ENCODE measurements at places on chromosomes 3 and 15. TPM values are rescaled to one million over a fixed set of nuclear protein-coding genes. Genes with fewer than 3 reads are reported as not detected.

The PLA2G4F gene
- not detected for total RNA-seq

The FBXL2 gene
- total RNA-seq: 5.4 TPM

The PRSS50 gene
- total RNA-seq: not detected

The WDR76 gene
- 13.2 TPM for total RNA-seq

The SH2D7 gene
- total RNA-seq: not detected

The CCK gene
- 0.94 TPM for total RNA-seq

The ALPK3 gene
- total RNA-seq: 0.11 TPM

The PPP1R14D gene
- total RNA-seq: 0.28 TPM

The CD200 gene
- total RNA-seq: not detected

The SLC51B gene
- 12.4 TPM for total RNA-seq

The CHRNA5 gene
- total RNA-seq: 38.2 TPM

The USP3 gene
- 45.0 TPM for total RNA-seq

The AQP9 gene
- not detected for total RNA-seq

The TMC3 gene
- total RNA-seq: not detected

The SUMF1 gene
- 20.6 TPM for total RNA-seq

The ANKRD34C gene
- total RNA-seq: not detected

The RBPMS2 gene
- total RNA-seq: 9.5 TPM

The GAP43 gene
- total RNA-seq: not detected

The SRGAP3 gene
- 0.77 TPM for total RNA-seq

The CD80 gene
- total RNA-seq: not detected

The LARP6 gene
- total RNA-seq: 66.0 TPM

The LDHAL6B gene
- not detected for total RNA-seq

The C3orf18 gene
- 2.3 TPM for total RNA-seq

The STAB1 gene
- total RNA-seq: not detected

The UQCC5 gene
- 43.3 TPM for total RNA-seq

The ST6GAL1 gene
- total RNA-seq: 2.1 TPM

The CNTN6 gene
- not detected for total RNA-seq

The CNTN3 gene
- total RNA-seq: not detected

The SIDT1 gene
- 0.96 TPM for total RNA-seq

The HYAL2 gene
- 25.0 TPM for total RNA-seq

The ACOX2 gene
- total RNA-seq: 11.1 TPM

The ASB14 gene
- total RNA-seq: not detected

The CYP1A2 gene
- total RNA-seq: not detected

The LINS1 gene
- 10.7 TPM for total RNA-seq

The GPR160 gene
- total RNA-seq: 2.2 TPM

The IGSF10 gene
- 0.49 TPM for total RNA-seq

The GOLGA8S gene
- 0.09 TPM for total RNA-seq

The RTP3 gene
- total RNA-seq: not detected

The FBXO40 gene
- not detected for total RNA-seq

The ANKUB1 gene
- total RNA-seq: not detected

All from A549 treated with RU486 at 1 μM for 4 hours (cell line).